NCI-H345 (cell line): ENCODE measurements at places on chromosomes 16 and 17.

DNA sequence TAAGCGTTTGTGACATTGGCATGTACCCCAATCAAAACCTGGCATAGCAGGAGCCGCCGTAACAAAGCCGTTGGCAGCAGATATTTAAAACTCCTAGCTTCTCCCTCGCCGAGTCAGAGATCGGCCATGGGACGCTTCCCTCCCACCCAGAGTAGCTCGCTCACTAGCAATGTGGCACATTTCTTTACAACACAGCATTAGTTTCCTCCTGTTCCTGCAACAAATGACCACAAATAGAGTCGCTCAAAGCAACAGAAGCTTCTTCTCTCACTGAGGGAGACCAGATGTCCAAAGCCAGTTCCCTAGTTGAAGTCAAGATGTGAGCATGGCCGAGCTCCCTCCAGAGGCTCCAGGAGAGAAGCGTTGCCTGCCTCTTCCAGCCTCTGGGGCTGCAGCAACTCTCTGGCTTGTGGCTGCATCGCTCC is 106.7 kb downstream of the RBFOX3 start:
- DNase-seq: no peak

DNA sequence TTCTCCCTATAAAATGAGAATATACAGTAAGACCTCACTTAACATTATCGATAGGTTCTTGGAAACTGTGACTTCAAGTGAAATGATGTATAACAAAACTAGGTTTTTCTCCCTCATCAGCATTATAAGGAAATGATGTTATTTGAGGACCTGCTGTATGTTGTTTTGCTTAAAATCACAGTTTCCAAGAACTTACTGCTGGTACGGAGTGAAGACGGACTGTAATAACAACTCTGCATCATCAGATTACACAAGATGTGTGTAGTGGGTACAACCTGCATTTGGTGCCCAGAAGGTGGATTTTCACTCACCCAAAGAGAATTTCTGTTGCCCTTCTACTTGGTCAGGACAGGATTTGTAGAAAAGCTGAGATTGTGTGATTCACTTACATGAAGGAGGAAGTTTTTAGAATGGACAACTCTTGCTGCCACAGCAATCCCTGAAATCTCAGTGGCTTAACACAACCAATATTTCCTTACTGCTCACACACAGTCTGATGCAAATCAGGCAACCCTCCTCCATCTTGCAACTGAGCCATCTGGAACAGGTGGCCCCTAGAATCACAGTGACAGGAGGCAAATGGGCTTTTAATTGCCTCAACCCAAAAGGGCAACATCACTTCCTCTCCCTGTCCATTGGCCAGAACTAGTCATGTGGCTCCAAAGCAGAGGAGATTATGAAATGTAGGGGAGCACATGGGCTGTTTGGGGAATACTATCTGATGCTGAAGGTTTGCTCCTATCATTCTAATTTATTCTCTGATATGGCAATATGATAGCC is 67.6 kb upstream of the CACNG5 start:
- DNase-seq: no peak

GRCh38 chr16:77299395-77299794 is 100.2 kb downstream of the SYCE1L start:
- no peak for DNase-seq

DNA sequence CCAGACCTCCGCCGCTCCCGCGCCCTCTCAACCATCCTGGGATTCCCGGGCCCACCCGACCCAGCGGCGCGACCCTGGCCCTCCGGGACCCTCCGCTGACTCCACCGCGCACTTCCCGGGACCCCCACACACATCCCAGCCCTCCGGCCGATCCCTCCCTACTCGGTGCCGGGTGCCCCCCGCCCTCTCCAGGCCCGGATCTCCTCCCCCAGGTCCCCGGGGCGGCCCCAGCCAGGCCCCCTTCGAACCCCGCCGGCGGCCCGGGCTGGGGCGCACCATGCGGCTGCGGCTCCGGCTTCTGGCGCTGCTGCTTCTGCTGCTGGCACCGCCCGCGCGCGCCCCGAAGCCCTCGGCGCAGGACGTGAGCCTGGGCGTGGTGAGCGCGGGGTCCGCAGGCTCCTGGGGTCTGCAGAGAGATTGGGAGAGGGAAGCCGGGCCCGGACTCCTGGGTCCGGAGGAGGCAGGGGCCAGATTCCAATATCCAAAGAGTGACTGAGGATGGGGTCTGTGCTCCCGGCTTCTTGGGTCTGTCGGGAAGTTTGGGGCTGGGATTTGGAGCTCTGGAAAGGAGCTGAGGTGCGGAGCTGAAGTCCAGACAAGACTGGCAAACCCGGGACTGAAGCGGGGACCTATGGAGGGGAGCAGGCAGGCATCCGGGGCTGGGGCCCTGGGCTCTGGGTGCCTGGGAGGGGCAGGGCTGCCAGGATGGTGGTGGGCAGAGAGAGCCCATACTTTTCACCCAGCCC is 453 bp downstream of the MMP25 start:
- no peak for DNase-seq

DNA sequence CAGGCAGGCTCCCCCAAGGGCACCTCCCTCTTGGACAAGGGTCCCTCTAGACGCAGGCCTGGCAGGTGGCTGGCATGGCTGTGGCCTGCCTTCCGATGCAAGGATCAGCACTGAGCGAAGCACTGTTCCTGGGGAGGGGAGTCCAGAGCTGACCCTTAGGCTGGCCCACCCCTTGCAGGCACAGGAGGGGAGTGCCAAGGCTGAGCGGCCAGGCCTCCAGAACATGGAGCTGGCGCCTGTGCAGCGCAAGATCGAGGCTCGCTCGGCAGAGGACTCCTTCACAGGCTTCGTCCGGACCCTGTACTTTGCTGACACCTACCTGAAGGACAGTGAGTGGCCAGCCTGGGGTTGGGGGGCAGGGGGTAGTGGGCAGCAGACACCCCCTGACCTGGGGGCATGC is 16.8 kb upstream of the MYO15B start:
- no peak for DNase-seq

DNA sequence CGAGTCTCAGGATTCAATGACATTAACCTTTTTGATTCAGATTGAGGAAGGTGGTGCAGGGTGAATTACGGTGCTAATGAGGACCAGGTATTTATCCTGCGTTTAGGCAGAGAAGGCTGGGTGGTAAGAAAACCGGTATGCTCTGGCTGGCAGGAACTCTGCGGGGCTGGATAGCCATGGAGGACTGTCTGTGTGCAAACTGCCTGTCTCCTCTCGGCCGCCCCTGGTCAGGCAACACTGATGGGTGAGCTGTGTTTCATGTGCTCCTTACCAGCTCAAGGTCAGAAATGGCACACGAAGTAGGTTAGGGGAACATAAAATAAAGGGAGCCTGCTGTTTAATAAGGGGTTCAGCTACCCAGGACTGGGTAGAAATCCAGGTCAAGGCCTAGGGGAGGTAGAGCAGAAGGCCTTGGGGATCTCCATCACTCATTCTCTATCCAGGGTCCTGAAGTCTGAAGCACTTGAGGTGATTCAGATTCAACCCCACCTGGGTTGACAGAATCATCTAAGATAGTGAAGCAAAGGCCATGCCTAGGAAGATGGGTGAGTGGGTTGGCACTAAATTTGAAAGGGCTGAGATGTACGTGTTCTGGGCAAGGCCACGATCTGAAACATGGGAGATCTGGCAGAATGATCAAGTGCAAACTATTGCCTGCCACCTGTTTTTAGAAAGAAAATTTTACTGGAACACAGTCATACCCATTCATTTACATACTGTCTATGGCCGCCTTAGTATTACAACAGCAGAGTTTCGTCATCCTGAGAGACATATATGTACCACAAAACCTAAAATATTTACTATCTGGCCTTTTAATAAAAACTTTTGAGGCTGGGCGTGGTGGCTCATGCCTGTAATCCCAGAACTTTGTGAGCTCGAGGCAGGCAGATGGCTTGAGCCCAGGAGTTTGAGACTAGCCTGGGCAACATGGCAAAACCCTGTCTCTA is 292.5 kb downstream of the XYLT1 start:
- DNase-seq: no peak

DNA sequence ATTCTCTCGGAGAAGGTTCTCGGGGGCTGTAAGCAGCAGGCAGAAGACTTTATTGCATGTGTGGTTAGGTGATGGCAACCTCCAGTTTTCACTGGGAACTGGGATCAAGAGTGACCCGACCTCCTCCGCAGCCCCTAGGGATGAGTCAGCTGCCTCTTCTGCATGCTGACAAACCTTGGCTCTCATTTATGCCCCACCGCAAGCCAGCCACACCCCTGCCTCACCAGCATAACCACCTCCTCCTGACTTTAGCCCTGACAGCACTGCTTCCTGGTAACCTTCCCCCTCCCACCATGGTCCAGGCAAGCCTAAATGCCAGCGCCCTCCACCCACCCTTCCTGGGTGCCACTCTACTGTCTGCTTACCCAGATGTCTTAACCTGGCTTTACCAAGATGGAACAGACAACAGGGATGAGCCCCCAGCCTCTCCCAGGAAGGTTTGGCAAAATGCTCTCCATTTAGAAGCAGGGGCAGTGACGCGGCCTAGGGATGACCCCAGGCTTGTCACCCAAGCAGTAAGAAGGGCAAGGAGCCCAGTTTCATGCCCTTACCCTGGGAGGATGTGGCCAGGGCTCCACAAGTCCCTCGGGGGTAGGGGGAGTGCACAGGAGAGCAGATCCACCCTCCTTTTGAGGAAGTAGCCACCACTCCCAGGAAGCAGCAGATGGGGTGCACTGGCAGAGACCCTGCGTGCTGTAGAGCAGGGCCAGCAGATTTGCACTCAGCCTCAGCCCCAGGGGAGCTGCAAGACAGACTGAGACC is 73.5 kb downstream of the GOSR1 start:
- DNase-seq: no peak

DNA sequence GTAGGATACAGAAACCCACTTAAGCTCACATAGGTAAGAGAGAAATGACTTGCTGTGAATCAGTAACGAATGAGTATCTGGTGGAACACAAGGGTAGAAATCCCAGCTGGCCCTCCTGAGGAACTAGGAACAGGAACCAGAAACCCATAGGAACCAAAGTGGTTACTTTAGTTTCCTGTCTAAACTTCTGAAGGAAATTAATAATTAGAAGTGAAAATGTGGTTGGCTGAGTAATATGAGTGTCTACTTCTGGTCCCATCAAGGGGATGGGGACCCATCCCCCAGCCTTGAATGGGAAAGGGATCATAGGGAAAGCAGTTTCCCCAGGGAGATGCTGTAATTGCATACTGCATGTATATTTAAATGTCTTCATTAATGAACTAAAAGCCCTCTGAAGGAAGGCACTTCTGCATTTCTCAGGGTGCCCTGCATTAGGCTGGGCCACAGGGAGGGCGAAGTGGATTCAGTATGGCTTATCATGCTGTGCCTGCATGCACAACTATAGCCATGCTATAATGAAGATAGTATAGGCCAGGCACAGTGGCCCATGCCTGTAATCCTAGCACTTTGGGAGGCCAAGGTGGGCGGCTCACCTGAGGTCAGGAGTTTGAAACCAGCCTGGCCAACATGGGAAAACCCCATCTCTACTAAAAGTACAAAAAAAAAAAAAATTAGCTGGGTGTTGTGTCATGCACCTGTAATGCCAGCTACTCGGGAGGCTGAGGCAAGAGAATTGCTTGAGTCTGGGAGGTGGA is 45.6 kb downstream of the CYB5B start:
- no peak for DNase-seq

DNA sequence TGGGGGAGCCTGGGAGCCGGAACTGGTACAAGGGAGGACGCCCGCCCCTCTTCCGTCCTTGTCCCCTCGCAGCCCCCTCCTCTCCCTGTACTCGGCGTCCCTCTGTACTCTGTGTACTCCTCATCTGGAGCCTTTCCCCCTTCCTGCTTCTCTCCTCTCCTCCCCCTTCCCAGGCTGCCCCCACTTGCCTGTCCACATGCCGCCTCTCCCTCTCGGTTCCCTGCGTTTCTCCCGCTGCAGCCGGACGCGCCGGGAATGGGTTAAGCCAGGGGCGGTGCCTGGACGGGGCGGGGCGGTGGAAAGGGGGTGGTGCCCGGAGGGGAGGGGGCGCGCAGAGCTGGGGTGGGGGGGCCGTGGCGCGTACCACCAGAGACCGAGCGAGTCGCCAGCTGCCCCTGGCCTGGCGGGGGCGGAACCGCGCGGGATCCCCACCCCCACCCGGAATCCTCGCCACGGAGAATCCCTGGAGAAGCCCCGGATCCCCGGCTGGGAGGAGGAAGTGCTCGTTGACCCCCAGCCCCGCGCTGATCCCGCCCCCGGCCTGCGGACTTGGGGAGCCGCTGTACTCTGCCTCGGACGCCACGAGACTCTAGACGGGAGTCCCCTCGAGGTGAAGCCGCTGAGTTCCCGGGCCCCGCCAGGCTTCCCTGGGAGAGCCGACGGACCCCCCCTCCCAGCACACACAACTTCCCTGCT is 22.6 kb downstream of the GJD3 start:
- peak; percentile 59 for DNase-seq

DNA sequence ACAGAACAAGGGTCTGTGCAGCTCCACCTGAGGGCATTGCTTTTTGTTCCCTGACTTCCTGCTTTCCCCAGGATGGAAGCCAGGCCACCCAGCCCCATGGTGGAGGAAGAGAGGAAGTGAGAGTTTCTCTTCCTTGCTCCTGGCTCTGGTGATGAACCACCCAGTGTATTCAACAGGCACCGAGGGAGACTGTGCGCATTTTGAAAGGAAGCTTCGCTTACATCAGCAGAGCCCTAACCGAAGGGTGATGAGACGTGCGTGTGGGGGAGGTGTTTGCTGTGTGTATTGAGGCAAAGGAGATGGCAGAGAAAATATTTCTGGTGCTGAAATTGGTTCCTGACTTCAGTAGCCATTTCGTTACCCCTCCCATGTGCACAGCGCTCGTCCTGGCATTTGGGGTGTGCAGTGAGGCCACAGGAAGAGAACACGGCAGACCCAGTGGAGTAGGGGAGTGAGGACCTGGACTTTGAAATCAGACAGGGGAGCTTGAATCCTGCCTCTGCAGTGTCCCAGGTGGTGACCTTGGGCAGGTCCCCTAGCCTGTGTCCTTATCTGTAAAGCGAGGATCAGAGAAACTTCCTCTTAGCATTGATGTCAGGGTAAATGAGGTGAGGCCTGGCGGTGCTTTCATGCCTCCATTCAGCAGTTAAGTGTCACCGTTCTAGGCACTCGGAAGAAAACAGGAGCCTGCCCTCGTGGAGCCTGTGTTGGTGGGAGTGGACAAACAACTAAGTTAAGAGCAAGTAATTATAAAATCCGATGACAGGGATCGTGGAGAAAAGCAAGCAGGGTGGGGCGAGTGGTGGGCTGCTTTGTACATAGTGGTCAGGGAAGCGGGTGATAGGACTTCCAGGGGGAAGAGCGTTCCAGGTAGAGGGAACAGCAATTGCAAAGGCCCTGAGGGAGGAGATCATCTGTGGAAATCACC is 7.4 kb downstream of the CMIP start:
- DNase-seq: no peak

DNA sequence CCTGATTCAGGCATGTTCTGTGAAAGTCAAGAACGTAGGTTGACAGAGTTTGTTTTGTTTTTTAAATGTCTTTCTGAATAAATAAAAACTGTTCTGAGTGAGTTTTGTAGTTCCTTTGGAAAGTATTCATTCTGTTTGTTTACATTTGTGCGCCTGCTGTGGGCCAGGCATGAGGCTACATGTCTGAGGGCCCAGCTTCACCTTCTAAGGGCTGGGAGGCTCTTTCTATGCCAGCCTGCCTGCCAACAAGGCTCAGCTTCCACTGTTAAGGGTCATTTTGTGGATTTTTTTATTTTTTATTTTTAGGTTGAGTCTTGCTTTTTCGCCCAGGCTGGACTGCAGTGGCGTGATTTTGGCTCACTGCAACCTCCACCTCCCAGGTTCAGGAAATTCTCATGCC is 6.1 kb downstream of the WWOX start:
- DNase-seq: peak; percentile 48
